ENCODE measurements at places on chromosomes 5 and 9.

- no peak for DNase-seq
Observed at GRCh38 chr9:105541838-105542237, 16.1 kb upstream of the FKTN start.

- DNase-seq, result peak; percentile 30
Observed at GRCh38 chr5:74257645-74258313, 382.7 kb downstream of the ENC1 start.

DNA sequence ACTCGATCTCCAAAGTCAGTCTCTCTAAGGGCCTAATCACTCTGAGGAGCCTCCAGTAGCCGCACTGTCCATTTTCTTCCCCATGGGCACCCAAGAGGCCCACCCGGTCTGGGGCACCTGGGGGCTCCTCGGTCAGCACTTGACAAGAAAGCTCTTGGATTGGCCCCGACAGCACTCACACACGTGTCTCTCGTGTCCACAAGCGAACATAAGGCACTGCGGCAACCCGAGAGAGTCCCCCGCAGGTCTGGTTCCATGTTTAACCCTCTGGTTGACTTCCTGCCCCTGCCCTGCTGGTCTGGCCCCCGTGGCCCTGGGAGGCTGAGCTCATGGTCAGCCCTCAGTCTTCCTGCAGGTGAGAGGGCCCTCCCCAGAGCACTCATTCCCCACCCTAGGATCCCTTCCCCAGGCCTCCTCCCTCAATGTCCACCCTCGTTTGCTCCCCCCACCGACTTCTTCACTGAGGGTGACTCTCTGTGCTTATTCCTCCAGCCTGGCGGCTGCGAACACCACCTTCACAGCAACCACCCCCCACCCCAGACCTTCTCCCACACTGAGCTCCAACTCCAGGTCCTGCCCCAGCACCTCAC, 16.3 kb upstream of the LRRC14B start:
- no peak for DNase-seq

DNA sequence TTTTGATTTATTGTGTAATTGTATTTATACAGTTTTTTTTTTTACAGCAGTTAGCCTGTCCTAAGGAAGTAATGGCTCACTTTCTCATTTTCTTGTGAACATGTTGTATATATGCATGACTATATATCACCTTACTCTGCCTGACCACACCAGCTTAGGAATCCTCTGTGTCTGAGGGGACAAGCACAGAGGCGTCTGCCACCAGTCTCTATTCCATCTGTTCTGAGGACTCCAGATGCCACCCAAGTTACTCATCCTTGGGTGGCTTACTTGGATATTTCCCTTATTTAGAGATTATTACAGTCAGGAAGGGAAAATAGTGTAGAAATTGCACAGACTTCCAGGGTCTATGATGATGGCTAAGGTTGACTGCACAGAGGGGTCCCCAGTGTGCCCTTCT, 256.3 kb upstream of the C9orf72 start:
- no peak for DNase-seq

DNA sequence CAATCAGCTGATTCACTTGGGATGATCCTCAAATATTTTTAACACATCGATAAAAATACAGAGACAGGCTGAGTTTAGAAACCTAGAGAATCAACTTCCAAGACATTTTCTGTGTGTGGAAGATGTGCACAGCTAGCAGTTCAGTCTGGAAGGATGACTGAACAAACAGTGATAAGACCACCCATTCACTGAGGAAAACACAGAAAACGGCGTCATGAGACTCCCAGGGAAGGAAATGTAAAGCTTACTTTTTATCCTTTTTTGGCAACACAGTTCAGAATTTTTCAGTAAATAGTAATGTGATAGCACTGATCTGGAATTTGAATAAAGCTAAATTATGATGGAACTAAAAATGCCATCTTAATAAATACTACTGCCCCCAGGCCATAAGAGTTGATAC, 277.6 kb downstream of the SEMA5A start:
- DNase-seq, result no peak

- peak; percentile 51 for DNase-seq
Observed at GRCh38 chr9:74577956-74578355, 80.8 kb downstream of the RORB start.

GRCh38 chr9:73174330-73174980, 22.8 kb downstream of the ANXA1 start:
- DNase-seq, result no peak

DNA sequence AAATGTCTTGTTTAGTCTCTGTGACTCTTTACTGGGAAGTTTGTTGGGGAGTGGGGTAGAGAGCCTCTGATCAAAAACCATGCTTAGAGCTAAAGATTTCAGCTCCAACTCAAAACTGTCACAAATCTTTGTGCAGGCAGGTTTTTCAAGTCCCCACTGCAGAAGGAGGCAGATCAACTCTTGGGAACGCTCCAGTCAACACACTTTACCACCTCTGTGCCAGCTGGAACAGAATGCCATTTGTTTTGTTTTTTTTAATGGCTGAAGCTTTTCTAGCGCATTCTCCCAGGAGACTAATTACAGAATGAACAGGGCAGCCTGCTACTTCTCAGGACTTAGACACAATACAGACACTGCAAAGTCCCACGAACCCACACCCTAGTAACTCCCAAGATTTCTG, 17.9 kb upstream of the LHX6 start:
- DNase-seq, result no peak

DNA sequence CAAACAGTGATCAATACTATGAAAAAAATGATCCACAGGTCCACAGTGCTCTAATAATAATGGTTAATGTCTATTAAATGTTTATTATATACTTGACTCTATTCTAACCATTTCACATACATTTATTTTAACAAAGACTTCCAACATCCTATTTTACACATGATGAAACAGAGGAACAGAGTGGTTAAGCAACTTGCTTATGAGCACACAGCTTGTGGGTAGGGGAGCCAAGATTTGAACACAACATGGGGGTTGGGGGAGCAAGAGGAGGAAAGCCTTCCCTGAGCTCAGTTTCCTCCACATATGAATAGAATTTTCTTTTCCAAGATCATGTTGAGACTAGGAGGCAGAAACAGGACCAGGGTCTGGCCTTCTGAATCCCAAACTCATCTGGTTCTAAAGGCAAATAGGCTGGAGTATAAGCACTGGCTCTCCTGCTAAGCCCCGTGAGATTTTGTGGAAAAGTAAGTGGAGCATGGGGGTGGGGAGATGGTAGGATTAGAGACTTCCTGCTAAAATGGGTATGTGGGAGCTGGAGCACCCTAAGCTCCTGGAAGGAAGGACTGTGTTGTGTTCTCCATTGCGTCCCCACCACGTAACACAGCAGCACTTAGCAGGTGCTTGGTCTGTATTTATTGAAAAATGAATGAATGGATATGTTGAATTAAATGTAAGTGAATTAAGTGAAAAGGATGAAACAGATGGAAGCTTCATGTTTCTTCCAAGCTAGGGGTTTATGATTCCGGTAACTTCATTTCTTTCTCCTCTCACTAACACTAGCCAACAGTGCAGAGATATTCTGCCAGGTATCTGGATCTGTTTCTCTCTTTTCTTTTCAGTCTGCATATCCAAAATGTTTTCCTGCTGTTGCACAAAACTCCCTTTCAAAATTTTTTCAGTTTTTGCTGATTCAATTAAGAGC, 26.9 kb upstream of the GALNT10 start:
- no peak for DNase-seq

DNA sequence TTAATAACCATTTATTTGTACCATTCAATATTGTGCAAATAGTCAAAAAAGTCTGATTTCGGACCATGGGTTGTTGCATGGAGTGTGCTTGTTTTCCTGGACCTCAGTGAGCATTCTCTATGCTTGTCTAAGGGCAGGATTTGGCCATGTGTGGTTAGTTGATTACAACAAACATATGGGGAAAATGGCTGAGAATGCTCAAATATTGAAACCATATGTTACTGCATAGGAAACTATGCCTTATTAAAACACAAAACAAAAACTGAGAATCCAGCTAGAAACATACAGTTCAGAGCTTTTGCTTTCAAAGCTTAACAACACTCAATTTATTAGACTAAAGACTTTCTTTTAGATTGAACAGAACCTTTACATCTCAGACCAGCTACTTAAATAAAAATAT, 928.3 kb downstream of the NR2F1-AS1 start:
- DNase-seq, result no peak

DNA sequence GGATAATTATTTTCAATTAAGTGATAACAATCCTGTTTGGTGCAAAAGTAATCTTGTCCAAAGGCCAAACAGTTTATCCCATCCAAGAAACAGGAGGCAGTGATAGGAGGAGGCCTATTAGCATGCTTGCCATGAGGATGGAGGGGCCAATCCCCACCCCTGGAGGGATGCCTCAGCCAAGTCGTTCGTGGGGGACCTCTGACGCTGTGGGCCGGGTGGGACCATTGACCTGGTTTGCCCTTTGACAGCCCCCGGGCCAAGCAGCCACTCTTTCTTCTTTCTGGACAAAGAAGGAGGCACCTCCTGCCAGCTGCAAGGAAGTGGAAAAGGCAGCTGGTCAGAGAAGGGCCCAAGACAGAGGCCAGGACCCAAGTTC, 39.5 kb upstream of the GRHPR start:
- DNase-seq, result no peak

GRCh38 chr5:139862313-139862712, 66.7 kb downstream of the PSD2 start:
- DNase-seq, result no peak

DNA sequence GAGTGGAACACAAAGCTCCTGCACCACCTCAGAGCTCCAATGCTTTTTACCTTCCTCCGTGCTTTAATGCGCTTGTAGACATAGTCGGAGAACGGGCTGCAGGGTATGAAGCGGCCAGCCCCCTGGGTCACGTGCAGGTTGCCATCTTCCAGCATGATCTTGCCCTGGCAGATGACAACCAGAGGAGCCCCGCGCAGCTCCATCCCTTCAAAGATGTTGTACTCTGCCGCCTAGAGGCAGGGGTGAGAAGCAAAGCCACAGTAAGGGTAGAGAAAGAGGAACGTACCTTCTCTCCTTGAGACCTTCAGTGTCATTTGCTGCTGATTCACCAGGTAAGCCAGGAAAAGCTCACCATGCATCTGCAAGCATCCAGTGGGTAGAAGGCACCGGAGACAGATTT, 112.3 kb downstream of the DPYSL3 start:
- peak; percentile 67 for DNase-seq

GRCh38 chr5:36369219-36369690, 67.6 kb upstream of the RANBP3L start:
- no peak for DNase-seq

GRCh38 chr5:57216714-57217113, 42.9 kb downstream of the GPBP1 start:
- no peak for DNase-seq

DNA sequence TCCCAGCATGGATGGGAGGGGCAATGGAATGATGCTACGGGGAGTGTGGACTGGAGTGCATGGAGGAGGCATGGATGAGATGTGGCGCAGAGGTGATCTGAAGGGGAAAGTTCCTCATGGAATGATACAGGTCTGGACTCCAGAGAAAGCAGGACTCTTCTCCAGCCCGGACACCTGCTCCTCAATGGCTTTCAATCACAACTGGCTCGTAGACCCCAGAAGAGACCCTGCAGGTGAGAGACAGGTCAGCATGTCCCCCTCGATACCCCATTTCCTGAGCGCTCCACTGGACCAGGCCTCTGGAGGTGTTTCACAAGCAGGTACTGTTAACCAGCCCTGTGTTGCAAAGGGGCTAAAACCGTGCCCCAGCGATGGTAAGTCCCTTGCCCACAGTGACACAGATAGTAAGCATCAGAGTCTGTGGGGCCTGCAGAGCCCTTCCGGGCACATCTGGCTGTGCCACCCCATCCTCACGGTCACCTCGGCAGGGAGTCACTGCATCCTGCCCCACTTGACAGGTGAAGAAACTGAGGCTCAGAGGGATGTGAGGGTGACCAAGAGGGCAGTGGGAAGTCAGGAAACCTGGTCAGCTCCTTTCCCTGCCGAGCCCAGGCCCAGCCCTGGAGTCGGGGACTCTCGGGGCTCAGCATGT, 5.5 kb upstream of the DPM2 start:
- no peak for DNase-seq

DNA sequence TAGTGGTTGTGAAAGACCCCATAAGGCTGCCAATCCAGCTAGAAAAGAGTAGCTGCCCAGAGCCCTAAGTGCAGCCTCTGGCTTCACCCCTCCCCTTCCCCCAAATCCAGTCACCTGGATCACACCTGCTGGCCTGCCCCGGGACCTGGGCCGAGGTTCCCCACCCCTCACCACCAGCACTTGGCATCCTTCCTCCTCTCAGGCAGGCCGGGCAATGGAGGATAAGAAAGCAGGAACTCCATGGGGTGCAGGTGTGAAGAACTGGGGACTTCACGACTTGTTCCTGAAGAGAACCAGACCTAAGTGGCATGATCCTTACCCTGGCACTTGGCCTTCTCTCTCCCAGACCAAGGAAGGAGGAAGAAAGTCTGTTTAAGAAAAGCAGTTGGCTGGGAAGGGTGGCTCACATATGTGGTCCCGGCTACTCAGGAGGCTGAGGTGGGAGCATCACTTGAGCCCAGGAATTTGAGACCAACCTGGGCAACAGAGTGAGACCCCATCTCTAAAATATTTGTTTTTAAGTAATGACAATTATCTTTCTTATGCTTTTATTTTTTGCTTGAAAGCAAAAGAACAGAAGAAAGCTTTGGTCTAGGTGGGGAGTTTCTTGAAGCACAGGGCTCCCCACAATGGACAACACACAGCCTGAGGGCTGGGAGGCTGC, 131.1 kb downstream of the PAX5 start:
- no peak for DNase-seq

GRCh38 chr5:61967681-61968080, 338.3 kb upstream of the KIF2A start:
- no peak for DNase-seq

- DNase-seq, result no peak
Observed at GRCh38 chr5:114477816-114478334, 116.0 kb downstream of the KCNN2 start.

GRCh38 chr9:133443982-133444381, 15.8 kb upstream of the CACFD1 start:
- DNase-seq, result no peak

DNA sequence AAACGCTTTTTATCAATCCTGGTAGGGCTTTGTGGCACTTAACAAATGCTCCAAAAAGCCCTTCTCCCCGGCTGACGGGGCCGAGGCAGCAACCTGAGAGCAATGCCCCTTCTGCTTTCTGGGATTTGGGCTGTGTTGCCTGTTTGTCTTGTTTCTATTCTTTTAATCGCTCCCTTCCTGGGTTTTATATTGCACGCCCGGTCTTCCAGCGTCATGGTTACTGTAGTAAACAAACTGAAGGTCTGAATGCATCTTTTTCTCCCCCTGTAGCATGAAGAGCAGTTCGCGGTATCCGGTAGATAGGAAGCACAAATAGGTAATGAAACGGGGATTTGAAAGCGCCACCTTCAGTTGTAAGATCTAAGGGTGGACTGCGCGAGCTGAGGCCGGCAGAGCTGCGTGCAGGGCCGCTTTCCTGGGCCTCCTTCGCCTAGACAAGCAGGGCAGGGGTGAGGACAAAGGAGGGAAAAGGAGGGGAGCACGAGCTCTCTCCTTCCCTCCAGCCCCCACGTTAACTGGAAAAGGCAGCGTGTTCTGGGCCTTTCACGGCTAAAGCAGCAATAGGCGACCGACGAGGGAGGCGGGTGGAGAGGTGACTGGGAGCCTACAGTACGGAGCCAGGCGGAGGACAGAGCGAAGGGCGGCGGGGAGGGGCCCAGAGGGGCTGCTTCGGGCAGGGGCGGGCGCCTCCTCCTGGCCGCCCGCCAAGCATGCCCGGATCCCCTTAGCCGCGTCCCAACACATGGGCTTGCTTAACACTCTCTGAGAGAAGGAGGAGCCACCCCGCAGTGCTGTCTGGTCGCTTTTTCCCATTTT, 49.3 kb upstream of the ZNF366 start:
- DNase-seq, result peak; percentile 92

GRCh38 chr5:108739906-108740305, 7.8 kb upstream of the FER start:
- DNase-seq, result no peak

Data from GM23338 (cell line).